ENCODE measurements at places on chromosomes 3 and 15.

DNA sequence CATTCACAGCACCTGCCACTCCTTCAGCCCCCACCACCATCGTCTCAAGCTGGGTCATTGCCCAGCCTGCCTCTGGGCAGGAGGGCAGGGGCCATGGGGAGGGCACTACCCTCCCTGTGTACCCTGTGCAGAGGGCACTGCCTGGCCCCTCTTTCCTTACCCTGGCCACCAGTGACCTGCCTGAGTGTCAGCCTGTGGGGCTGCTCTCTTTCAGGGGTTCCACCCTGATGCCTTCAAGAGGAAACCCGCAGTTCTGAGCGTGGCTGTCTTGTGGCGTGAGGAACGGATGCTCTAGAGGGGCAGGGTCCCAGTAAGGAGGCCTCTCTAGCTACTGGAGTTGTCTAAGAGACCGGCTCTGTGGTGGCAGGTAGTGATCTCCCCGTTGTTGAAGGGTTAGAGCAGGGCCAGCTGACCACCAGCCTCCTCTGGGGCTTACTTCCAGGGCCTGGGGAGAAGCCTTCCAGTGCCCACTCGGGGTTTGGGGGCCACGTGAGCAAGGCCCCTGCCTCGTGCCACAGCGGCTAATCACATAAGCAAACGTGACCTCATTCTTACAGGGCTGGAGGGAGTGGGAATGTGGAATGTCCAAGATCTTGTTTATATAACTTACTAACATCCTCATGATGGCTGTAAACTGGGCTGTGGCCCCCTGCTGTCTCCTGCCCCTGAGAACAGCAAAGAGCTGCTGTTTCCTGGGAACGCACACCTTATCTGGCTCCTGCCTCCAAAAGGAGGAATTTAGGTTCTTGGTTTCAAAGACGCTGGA, 31.4 kb upstream of the SEC13 start:
- DNase-seq = no peak

GRCh38 chr3:123378409-123378915, 70.4 kb downstream of the ADCY5 start:
- DNase-seq = no peak

GRCh38 chr3:196048922-196049598, 32.8 kb downstream of the TFRC start:
- no peak for DNase-seq

DNA sequence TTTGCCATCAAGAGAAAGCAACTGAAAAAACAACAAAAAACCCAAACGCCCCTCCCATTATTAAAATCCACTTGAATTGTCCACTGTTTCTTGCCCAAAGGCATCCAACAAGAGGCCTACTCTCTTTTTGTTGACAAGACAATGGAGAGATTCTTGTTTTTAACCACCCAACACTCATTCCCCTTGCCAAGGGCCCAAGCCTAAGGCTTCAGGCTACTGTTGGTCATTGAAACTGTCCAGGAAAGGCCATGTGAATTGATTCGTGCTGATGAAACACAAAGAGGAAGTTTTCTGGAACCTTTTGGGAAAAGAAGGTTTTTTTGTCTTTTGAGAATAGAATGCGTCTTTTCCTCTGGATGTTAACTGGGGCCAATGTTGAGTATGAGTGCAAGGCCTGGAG, 157.4 kb upstream of the PFN2 start:
- no peak for DNase-seq

- no peak for DNase-seq
Observed at GRCh38 chr3:197541756-197542539, 13.8 kb downstream of the BDH1 start.

- no peak for DNase-seq
Observed at GRCh38 chr3:124781476-124782376, 51.5 kb downstream of the UMPS start.

DNA sequence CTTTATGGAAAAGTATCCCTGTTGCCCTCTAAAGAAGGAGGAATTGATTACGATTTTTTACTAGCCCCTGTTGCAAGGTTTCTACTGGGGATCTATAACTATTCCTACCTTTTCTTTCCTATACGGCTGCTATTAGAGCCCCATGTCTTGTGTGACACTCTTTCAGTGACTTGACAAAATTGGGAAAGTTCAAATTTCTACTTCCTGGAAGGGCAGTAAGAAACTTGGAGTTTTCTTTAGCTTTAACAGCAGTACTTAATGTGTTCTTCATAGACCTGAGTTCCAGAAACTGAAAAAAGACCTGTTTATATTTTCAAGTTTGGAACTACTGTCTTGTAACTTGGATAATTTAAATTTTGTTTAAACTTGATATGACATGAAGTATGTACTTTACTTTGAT, 54.7 kb downstream of the TRPC1 start:
- no peak for DNase-seq

DNA sequence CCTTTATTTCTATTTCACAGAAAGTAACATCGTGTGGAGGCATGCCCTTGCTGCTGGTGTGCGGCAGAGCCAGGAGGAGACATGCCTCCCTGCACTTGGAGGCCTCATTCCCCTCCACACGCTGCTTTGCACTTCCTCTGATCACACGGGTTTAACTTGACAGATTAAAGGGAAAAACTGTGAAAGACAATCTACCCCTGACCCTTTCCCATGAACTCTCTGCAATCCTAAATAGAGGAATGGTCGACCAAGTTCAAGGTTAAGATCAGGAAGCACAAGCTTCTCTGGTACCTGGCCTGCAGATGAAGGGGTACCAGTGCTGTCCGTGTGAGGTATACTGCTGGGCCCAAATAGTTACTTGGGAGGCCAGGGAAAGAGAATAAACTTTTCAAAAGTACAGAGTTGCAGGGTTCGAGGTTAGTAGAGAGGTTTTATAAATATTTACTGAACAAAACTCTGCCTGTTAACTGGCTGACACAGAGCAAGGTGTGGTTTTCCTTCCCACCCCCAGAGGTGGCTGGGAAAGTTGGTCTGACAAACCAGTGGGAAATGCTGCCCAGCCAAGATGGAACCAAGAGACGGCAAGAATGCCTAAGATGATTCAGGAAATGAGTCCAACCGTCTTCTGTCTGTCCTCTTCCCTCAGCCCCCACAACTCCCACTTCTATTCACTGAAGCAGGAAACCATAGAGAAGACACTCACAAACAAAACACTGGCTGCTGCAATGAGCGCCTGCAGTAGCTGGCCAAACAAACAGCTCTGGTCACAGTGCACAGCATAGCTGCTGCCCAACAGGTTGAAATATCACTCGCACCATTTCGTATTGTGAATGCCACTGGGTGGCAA, 79.6 kb downstream of the IGF2BP2 start:
- DNase-seq = no peak

- no peak for DNase-seq
Observed at GRCh38 chr3:61813636-61814035, 252.3 kb downstream of the PTPRG start.

Measured in NCI-H1417 treated with DMSO at 0.1 percent for 48 hours (cell line).